Stimulated activated CD4-positive, alpha-beta T cell treated with anti-CD3 and anti-CD28 coated beads, Interleukin-1b, Interleukin-23, amount 100 ng/mL, for 48 hours (primary cell): ENCODE measurements at places on chromosomes 6 and 20.
A peak's percentile ranks its signal among the peaks of the same experiment; 100 is the strongest.

GRCh38 chr6:64010010-64010409 lies 374.4 kb downstream of the PHF3 start:
- no peak for DNase-seq

DNA sequence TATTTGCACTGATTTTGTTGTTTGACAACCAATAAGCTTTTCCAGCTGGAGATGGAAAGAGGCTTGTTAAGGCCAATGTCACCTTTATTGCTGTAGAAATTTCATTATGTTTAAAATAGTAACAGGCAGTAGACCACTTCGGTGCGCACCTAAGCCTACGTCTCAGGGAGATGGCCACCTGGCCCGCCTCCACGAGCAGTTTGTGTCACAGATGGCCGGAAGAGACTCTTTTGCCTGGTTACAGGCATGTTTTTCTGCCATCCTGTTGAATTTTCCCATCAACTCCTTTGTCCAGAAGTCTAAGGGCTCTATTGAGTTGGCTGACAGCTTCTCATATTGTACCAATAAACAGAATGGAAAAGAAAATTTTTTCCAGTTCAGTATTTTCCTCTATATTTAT lies 51.0 kb downstream of the SLC9A8 start:
- DNase-seq, result no peak

DNA sequence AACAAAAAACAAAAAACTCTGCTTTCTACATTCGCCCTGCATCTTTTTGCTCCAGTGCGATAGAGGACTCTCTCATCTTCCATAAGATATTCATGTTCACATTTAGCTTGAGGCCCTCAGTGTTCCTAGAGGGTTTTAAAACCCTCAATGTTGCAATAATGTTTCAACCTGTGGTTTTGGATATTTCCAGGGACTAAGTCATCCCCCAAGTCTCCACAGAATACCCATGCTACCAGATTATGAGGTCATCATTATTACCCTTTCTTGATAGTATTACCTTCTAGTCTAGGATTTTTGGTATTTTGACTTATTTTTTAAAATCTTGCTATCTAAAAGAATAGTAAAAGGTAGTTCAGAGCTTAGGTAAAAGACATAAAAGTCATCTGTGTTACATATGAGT lies 480.5 kb upstream of the ID4 start:
- no peak for DNase-seq

GRCh38 chr6:118353564-118353963 lies 194.5 kb upstream of the PLN start:
- DNase-seq, result no peak

DNA sequence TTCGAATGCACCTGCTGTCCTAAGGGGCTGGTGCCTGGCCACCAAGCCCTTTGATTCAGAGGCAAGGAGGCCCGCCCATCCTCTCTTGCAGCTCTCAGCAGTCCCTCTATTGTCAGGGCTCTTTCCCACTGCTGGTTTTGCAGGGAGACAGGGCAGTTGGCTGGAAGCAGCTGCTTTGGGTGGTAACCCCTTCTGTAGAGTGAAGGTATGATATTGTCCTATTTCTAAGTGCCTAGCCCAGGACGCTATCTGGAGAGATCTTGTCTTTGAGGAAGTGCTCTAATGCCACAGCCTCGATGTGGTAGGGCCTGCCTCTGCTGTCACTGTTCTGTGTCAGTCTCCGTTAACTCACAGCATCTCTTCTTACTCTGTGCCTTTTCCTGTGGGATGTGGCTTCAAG lies 5.6 kb downstream of the PLCG1 start:
- peak; percentile 28 for DNase-seq

DNA sequence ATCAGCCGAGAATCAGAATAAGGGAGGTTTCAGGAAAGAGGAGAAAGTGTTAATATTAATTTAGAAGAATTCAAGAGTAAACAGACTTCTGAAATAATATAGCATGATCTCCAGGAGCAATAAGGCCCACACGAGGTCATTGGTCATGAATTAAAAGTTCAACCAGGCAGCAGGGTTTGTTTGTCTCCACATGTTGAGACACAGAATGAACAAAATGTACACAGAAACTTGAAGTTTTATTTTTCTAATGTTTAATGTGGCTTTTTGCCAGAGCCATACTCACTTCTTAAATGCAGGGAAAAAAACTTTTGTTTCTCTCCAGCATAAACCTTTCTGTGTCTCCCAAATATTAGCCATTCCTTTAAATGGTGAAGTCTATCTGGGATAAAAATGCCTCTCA lies 504.5 kb downstream of the HDGFL1 start:
- no peak for DNase-seq

GRCh38 chr6:91198588-91199255 lies 611.9 kb upstream of the MAP3K7 start:
- DNase-seq, result no peak

GRCh38 chr6:161837449-161837735 lies 563.5 kb upstream of the AGPAT4 start:
- no peak for DNase-seq

- no peak for DNase-seq
Observed at GRCh38 chr6:73747289-73747688, 51.3 kb downstream of the CD109 start.

DNA sequence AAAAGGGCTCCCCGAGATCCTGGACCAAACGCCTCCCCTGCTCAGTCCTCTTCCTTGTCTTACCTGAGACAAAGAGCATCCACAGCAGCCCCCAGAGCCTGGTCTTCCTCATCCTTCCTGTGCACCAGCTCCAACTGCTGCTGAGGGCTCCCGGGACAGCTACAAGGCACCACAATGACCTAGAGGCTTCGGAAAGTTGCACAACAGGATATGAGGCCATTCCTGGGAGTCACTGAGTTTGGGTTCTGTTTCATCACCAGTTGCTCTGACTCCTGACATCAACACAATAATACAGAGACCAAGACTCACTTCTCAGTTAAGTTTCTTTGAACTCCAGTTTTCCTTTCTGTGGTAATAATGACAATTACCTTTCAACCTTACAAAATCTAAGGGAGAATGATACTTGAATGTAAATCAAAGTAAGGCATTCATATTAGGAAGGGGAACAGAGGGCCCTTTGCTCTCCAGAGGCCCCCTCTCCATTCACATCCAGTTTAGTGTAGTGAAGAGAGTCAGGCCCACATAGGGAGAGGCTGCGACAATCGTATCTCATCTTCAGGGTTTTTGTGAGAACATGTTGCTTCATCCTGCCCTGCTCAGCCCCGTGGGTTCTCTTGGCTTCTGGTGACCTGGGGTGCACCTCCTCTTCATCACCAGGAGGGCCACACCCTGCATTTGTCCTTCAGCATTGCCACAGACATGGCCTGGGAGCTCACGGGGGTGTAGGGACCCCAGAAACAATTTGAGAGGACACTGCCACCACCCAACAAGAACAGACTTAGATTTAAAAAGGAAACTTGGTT lies at the start of gene TREM1:
TSS of gene TREM1 (minus strand) at position 139 of the 803 bp plus-strand sequence. CDS start at position 112, 27 bp downstream.
- peak; percentile 19 for DNase-seq

DNA sequence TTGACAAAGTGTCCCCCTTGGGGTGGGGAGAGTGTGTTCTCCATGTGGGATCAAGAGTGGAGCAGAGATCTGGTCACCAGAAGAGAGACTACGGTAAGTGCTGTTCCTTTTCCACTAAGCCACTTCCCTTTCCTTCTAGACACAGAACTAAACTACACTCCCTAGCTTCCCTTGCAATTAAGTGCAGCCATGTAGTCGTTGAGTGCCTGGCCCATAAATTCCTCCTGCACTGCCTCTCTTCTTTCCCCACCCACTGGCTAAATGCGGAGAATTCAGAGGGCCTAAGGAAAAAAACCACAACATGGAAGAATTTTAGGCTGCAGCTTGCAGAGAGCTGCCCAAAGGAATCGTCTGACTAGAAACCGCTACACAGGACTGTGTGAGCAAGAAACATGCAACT lies 1.5 kb downstream of the WDR27 start:
- no peak for DNase-seq

DNA sequence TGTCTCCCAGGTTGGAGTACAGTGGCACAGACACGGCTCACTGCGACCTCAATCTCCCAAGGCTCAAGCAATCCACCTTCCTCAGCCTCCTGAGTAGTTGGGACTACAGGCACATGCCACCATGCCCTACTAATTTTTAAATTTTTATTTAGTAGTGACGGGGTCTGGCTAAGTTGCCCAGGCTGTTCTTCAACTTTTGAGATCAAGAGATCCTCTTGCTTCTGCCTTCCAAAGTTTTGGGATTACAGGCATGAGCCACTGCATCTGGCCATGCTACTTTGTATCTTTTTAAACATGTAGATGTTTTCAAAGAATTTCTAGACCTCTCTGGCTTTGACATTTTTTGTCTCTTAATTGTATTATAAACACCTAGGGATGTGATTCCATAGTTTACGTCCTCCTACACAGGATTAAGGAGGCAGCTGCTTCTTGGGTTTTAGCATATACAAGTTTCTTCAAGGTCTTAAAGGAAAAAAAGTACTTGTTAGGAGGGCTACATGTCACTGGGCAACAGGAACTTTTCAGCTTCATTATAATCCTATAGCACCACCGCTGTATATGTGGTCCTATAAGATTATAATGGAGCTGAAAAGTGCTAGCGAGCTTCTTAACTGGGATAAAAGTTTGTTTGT lies 1.3 kb downstream of the ADAT2 start:
- DNase-seq, result no peak

DNA sequence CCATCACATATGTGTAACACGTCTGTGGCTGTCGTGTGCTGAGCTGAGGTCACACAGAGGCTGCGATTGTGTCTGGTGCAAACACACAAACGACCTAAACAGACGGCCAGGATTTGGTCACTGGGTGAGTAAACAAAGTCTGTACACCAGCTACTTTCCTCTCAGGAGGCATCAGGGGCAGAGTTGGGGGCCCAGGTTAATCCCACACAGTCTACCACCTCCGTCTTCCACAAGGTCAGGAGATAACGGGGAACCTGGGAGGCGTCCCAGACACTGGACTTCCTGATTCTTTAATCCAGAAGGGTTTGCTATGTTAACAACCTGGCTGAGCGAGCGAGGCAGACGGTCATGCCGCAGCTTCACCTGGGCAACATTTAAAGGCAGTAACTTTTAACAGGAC lies 1.5 kb downstream of the DACT2 start:
- DNase-seq, result no peak

GRCh38 chr6:126094411-126094810 lies 108.1 kb downstream of the TRMT11 start:
- no peak for DNase-seq

- no peak for DNase-seq
Observed at GRCh38 chr6:133248241-133249001, 7.3 kb downstream of the EYA4 start.

- no peak for DNase-seq
Observed at GRCh38 chr6:126632271-126632670, 292.4 kb downstream of the CENPW start.

GRCh38 chr6:39003072-39003471 lies 45.5 kb upstream of the GLP1R start:
- no peak for DNase-seq

- DNase-seq, result no peak
Observed at GRCh38 chr20:46123482-46124245, 5.5 kb downstream of the CD40 start.

DNA sequence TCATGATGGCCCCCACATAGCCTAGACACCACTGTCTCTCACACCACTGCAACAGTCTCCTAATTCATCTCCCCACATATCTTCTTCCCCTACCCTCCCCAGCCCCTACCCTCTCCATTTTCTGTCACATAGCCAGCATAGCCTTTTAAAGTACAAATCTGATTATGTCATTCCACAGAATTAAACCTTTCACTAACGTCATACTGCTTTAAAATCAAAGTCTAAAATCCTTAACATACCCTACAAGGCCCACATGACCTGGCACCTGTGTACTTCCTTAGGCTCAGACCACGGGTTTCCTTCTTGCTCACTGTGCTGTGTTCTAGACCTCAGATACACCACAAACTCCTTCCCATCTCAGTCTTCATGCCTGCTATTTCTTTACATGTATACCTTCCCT lies 5.9 kb downstream of the OSTM1 start:
- DNase-seq, result peak; percentile 50

DNA sequence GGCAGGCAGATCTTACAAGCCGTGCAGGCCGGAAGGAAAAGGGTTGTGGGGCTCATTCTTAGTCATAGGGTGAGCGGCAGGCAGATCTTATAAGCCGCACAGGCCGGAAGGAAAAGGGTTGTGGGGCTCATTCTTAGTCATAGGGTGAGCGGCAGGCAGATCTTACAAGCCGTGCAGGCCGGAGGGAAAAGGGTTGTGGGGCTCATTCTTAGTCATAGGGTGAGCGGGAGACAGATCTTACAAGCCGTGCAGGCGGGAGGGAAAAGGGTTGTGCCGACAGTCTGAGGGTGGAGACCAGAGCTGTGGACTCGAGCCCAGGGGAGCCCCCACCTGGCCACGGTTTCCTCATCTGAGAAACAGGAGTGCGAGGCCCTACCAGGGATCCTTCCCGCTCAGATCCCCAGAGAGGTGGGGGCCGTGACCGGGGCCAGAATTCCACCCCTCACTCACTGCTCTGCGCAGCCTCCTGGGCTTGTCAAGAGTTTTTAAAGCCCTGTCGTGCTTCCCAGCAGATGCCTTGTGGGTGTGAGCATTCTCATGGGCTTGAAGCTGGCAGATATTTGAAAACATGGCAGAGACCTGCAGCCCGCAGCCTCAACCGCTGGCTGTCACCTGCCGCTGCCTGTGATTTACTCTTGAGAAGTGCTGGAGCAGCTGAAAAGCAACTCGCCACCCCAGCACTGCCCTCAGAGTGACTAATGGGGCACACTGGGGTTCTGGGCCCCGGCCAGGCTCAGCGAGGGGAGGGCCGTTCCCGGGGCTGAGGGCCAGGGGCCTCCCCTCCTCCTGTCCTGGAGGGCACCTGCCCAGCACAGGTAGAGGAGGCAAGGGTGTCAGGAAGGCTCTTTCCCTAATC lies 31.9 kb downstream of the NTSR1 start:
- peak; percentile 83 for DNase-seq

- no peak for DNase-seq
Observed at GRCh38 chr20:61140576-61140975, 111.5 kb upstream of the CDH4 start.

GRCh38 chr6:75333676-75334200 lies 49.1 kb upstream of the TMEM30A start:
- no peak for DNase-seq

DNA sequence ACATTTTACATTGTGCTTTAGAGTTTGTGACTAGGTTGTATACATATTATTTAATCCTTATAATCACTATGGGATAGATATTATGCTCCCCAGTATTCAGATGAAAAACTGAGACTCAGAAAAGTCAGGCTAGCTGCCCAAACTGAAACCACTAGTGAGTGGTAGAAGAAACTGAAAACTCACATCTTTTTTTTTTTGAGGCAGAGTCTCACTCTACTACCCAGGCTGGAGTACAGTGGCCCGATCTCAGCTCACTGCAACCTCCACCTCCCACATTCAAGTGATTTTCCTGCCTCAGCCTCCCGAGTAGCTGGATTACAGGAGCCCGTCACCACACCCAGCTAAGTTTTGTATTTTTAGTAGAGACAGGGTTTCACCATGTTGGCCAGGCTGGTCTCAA lies 22.2 kb downstream of the RNF24 start:
- no peak for DNase-seq

GRCh38 chr6:165204807-165205545 lies 104.4 kb downstream of the C6orf118 start:
- DNase-seq, result no peak

GRCh38 chr20:32685541-32686529 lies 12.1 kb upstream of the C20orf203 start:
- DNase-seq, result no peak

- no peak for DNase-seq
Observed at GRCh38 chr6:97557355-97557754, 274.3 kb upstream of the MMS22L start.

GRCh38 chr20:45962031-45962755 lies 9.8 kb downstream of the ZNF335 start:
- no peak for DNase-seq
